Urothelium cell line (cell line): ENCODE measurements at places on chromosomes 2 and 18.

GRCh38 chr18:23547306-23547705 lies 39.0 kb downstream of the NPC1 start:
- no peak for DNase-seq

GRCh38 chr18:28760299-28760698 lies 583.4 kb upstream of the CDH2 start:
- DNase-seq: no peak

DNA sequence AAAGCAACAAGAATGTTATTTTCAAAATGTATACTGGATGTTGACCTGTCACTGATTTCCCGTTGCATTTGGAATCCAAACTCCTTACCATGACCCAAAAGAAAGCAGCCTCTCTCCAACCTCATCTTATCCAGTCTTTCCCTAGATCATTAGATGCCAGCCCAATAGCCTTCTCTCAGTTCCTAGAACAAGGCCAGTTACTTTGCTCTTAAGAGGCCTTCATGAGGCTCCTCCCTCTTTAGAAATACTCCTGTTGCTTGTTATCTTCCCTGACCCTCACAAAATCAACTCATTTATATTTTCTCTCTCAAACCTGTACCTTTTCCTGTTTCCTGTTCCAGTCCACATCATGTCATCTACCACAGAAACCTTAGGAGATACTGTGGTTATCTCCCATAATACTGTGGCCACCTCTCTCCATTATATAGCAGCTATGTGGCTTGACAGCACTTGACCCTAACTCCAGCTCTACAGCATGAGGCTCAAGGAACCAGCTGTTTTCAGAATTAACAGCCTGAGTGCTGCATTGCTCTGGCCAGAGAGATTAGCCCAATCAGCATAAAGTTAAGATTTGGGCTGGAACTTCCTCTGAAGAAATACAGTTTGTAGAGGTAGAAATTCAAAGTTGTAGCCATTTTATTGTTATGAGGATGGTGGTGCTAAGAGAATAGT lies 22.8 kb downstream of the SRBD1 start:
- no peak for DNase-seq

DNA sequence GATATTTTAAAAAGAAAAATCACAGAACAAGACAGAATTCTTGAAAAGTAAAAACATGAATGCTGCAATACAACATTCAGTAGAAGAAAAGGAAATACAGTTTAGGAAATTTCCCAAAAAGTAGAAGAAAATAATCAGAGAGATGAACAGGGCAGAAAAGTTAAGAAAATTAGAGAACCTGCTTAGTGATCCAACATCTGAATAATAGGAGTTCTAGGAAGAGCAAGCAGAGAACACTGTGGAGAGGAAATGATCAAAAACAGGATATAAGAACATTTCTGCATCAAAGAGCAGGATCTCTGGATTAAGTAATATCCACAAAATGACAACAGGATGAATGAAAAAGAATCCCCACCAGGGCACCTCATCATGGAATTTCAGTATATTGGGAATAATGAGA lies 8.8 kb upstream of the FHOD3 start:
- no peak for DNase-seq

DNA sequence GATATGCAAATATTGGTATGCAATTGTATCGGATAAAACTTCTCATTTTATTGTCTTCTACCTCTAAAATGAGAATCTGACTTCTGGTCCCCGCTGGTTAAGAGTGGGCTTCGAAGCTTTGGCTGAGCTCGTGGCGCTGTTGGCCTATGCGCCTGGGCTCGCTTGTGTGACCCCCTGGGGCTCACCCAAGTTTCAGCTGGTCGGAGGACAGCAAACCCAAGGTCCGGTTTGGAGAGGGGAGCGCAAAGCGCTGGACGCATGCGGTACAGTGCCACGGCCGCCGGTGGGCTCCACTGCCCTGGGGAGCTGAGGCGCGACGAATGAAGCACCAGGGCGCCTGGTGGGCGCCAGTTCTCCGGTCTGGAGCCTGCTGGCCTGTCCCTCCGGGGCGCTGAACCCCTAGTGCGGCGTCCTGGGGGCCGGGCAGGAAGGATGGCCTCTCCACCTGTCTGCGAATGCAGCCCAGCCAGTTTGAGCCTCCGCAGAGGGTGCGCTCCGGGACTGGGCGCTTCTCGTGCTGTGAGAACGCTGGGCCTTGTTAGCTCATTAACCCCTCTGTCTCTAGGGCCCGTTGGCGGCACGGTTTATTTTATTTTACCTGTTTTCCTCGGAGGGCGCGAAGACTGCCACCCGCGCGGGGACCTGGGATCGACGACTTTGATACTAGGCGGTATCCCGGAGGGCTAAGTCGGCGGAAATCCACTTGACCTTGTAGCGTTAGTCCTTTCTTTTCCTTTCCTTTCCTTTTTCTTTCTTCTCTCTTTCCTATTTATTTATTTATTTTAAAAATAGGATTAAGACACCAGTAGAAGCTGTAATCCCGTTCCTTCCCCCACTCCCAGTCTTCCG lies 10.4 kb downstream of the MEIS1 start:
- DNase-seq: no peak

DNA sequence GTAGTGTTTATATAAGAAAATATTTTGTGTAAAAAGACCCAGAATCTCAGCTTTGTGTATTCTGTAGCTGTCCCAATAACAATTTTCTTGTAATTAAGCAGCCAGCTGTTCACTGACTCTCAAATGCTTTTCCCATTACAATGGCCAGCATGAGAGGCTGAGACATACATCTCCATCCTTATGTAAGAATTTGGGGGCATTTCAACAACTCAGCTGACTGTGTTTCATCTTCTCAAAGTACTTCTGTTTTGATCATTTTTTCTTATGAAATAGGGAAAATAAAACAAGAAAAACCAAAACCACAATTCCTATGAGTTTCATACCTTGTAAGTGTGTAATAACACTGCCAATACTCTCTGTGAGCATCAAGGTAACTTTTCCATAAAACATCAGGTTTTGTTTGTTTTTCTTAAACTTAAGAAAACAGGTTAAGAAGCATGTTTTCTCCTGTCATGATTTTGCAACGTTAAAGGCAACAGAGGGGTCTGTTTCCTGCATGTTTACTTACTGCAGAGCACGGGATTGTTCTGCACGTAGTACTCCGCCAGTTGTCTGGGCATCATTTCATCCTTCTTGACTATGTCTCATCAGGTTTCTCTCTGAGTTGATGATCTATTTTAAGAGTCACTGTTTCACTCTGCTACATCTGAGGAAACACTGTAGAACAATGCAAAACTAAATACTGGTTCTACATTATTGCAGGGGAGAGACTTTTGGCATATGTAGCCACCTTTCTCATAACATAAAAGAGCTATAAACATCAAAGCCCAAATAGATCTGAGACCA lies 62.9 kb upstream of the CYRIA start:
- DNase-seq: no peak

GRCh38 chr2:43070676-43071502 lies 155.5 kb downstream of the ZFP36L2 start:
- DNase-seq: no peak

GRCh38 chr2:117856415-117857210 lies 42.1 kb downstream of the DDX18 start:
- peak; percentile 91 for DNase-seq

DNA sequence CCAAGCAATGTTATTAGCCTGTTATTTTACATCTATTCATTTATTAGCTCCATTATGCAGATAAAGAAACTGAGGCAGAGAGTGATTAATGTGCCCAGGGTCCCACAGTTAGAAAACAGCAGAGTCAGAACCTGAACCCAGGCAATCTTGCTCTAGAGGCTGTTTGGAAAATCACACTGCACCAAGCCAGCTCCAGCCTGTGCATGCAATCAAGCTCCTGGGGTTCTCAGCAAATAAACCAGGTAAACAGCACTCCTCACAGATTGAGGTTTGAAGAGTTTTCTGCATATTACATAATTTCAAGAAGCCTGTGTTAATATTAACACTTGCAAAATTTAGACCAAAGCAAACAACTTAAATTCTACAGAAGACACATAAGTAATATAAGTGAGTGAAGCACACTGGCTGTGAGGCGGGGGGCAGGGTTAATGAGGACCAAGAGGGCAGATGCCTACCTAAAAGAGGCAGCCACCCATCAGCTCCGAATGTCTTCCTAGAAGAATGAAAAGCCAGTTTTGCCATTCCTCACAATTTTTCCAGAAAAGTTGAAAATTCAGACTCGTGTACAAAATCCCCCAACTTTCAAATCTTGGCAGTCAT lies 35.4 kb downstream of the CACNB4 start:
- no peak for DNase-seq

DNA sequence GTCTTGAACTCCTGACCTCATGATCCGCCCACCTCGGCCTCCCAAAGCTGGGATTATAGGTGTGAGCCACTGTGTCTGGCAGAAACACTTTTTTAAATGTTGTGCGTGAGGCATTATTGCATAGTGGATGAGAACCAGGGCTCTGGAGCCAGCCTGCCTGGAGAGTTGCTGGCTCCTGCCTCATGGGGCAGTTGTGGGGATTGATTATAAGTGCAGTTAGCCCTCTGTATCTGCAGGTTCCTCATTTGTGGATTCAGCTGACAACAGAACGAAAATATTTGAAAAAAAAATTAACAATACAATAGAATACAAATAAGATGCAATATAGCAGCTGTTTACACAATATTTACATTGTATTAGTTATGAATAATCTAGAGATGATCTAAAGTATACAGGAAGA lies 129.4 kb upstream of the EML6 start:
- DNase-seq: no peak

- no peak for DNase-seq
Observed at GRCh38 chr2:233446121-233446520, 91.8 kb downstream of the DGKD start.

DNA sequence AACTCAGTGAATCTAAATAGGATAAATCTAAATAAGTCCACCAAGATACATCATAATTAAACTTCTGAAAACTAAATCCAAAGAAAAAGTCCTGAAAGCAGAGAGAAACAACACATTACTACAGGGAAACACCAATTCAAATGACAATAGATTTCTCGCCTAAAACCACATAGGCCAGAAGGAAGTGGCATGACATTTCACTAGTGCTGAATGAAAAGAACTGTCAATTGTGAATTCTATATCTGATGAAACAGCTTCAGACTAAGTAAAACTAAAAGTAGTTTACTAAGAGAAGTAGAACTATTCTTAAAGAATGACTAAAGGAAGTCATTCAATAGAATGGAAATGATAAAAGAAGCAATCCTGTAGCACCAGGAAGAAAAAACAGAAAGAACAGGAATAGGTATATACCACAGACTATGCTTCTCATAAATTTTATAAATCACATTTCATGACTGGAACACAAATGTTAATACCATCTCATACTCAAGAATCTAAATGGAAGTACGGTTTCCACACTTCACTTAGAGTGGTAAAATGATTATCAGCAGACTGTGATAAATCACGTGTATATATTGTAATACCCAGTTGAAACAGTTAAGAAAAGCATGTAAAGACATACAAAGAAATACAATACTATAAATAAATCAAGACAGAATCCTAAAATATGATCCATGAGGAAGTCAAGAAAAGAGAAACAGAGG lies 46.4 kb downstream of the ASXL2 start:
- no peak for DNase-seq

DNA sequence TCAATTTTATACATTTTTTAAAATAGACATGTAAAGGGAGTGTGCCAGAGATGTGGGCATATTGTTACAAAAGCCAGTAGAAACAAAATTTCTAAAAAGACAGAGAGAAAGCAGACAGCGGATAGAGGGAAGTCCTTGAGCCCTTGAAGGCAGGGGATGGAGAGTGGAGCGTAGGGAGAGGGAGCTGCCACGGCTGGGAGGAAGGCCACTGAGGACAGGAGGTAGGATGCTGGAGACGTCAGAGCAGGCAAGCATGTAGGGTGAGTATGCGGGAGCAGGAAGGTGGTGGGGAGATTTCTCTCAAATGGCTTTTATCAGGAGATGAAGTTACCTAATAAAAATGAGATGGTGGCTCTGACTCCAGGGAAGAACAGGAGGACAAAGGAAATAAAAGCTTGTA lies 24.0 kb upstream of the NCL start:
- DNase-seq: no peak

- no peak for DNase-seq
Observed at GRCh38 chr2:169819106-169819505, 5.6 kb downstream of the METTL5 start.

DNA sequence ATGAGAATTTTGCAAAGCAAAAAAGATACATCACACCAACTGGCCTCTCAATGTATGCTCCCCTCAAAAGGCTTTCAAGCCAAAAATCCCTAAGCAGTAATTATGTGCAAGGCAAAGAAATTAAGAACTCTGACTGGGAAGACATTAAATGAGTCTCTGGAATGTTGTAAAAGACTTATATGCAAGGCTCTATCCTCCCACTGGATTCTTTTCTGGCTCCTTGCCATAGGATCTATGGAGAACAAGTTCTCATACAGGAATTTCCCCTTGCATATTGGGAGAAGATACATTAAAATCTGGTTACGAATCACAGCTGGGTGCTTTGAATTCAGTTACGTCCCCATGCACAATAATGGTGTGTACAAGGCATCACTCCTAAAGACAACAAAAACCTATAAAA lies 73.4 kb upstream of the ATL2 start:
- no peak for DNase-seq

DNA sequence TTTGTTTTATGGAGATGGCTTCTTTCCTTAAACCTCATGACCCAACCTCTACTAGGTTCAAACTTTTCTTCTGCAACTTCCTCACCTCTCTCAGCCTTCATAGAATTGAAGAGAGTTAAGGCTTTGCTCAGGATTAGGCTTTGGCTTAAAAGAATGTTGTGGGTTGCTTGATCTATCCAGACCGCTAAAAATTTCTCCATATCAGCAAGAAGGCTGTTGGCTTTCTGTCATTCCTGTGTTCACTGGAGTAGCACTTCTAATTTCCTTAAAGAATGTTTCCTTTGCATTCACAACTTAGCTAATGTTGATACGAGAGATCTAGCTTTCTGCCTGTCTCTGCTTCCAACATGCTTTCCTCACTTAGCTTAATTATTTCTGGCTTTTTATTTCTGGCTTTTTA lies 58.1 kb upstream of the KYNU start:
- no peak for DNase-seq
